ENCODE measurements at places on chromosomes 16 and 17. TPM values are rescaled to one million over a fixed set of nuclear protein-coding genes. Genes with fewer than 3 reads are reported as not detected.
A peak's percentile ranks its signal among the peaks of the same experiment; 100 is the strongest.

GRCh38 chr16:57798953-57799599 is 3.2 kb downstream of the KIFC3 start:
- no peak for DNase-seq

LITAFD gene
- total RNA-seq = not detected

DNA sequence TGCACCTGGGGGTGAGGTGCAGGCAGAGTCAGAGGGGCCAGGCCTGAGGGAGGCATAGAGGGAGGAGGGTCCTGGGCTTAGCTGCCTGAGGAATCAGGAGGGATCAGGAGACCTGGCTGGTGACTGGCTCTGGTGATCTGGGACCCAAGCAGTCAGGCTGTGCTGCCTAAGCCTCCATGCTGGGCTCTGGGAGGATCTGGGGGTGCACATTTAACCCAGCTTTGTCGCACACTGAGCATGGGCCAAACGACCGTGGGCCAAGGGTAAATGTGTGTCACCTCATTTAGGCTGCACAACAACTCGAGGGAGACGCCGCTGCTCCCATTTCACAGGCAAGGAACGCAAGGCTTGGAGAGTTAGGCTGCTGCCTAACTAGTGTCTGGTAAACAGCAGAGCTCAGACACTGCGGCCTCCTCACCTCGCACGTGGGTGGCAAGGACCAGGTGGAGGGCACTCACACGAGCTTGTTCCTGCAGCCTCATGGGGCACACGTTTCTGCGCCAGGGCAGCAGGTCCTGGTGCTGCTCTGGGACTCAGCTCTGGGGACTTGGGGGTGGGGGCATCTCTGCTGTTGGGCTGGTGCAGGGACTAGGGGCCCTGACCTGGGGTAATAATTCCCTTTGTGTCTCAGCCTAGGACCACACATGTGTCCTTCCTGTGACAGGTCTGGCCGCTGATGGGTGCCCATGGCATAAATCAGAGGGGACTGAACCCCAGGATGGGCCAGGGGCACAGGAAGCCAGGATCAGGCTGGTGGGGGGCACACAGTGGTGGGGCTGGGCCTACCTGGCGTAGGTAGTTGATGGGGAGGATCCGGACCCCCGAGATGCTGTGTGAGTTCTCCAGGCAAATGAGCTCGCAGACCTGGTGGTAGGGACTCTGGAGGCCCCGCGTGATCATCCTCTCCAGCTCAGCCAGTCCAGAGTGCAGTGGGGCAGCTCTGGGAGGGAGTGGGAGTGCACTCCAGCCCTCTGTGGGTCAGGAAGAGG is 18.7 kb downstream of the TMEM235 start:
- DNase-seq = peak; percentile 64

DNA sequence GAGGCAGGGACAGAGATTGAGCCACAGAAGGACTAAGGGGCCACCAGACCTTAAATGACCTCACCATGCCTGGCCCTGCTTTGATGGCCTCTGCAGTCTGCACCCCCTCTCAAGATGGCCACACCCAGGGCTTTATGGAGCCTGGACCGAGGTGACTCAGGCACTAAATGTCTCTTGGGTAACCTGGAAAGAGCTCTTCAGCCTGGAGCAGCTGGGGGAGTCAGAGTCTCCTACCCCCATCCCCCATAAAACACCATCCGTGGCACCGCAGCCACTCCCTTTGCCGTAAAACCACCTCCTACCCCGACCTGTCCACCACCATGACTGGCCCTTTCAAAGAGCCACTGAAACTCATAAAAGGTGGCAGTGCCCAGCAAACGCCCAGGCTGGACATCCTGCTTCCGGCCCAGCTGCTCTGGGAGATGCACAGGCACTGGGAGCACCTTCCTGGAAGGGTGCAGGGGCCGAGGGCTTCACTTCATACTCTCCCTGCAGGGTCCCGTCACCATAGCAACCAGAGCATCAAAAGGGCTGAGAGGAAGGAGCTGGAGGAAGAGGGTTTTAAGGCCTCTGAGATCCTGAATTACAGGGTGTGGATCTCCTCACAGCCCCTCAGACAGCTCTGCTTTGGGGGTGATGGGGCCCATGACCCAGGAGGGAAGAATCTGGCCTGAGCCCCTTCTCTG is 22.3 kb downstream of the FOXN1 start:
- peak; percentile 96 for DNase-seq

CRHR1 gene
- not detected for total RNA-seq

DNA sequence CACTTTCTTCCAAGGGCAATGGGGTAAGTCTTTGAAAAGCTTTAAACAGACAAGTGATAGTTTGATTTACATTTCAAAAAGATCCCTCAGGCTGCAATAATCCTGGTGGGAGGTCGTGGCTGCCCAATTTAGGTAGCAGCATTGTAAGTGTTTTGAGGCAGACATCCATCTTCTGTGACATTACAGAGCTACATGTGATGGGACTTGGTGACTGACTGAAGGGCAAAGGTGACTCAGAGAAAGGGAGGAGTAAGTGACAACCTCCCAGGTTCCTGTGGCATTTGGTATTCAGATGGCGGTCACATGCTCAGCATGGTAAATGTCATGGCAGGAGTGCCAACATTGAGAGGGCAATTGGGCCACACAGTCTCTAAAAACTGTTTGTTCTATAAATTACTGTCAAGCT is 26.5 kb downstream of the STAT3 start:
- no peak for DNase-seq

DNA sequence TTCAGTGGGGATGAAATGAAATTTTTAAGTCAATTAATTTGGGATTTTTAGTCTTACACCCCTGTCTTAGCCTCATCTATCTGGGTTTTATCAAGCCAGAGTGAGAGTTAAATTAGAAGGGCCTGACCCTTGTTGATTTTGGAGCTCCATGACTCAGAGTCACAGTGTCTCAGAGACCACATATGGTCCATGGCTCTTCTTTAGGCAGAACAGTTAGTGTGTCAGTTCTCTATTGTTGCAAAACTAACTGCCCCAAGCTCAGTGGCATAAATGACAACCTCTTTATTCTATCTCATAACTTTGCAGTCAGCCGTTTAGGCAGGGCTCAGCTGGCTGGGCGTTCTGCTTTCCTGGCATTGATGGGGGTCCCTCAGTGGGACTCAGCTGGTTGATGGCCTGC is 44.7 kb downstream of the IRF8 start:
- DNase-seq = no peak

DNA sequence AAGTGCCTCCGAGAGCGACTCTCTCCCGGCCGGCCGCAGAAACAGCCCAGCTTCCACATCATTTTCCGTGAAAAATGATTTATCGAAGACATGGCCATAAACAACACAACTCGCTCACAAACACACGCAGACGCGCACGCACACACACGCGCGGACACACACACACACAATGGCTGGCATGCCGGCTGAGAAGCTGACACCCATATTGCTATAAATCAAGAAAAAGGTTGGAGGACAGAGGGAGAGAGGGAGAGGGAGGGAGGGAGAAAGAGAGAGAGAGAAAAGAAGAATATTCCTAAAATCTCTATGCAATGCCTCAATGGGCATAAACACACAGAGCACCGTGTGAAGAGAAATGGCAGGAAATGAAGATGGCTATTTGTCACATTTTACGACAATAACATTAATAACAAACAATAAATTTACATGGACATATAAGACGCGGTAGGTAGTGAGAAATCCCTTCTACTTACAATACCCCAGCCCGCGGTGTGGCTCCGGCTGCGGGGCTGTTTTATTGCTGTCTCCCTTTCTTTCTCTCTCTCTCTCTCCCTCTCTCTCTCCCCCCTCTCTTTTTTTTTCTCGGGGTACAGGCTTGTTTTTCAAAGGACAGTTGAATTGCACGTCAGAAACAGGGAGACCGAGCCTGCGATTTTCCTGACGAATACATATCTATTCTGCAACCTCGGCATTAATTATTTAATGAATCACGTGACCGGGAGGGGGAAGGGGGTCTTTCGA is 9.5 kb downstream of the HOXB4 start:
- no peak for DNase-seq

METTL9 gene
- 170 TPM for total RNA-seq

ACE gene
- 17.7 TPM for total RNA-seq

DPEP2 gene
- not detected for total RNA-seq

NFATC2IP gene
- total RNA-seq = 18.1 TPM

- peak; percentile 71 for DNase-seq
Measured at GRCh38 chr17:205148-205669, 23.8 kb upstream of the DOC2B start.

DNA sequence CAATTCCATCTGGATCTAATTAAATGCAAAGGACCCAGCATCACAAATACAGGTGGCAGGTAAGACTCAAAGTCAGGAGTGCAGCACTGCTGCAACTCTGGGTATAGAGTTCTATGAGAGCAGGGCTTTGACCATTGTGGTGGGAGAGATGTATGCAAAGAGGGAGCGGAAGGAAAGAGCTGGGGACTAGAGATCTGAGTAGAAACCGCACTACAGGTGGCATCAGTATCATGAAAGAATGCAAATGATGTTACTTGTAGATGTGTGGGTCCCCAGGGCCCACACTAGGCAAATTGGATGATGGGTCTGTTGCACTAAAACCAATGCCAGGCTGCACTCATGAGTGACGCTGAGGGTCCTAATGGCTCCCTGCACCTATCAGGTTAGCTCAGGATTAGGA is 287.1 kb upstream of the ASIC2 start:
- DNase-seq = no peak
